ENCODE measurements at places on chromosomes 12 and 14.

- no peak for DNase-seq
Measured at GRCh38 chr14:103896578-103896977, 31.7 kb upstream of the TDRD9 start.

GRCh38 chr14:42517806-42518500 is 911.3 kb downstream of the LRFN5 start:
- DNase-seq: no peak

DNA sequence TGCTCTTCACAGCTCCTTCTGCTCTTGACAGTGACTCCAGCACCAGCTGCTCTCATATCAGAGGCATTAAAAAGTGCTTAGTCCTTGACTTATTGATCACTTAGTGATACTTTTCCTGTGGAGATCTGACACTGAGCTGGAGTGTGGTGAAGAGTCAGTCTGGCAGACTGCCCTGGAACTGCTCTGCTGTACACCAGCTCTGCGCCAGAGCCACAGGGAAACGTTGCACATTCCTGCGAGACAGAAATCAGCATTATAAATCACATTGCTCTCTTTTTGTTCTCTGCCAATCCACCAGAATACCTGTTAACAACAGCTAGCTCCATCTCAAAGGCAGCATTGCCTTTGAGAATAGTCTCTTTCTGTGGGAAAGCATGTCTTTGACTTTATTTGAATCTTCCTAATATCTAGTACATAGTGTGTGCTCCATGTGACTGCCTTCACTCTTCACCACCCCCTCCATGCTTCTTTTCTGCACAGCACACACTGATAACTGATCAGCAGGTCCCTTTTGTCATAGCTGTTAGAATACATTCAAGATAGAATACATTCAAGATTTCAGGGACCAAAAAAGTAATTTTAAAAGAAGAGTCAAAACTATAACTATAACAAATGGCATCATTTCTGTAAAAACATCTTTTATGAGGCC is 48.2 kb upstream of the VSX2 start:
- no peak for DNase-seq

- no peak for DNase-seq
Measured at GRCh38 chr14:92340931-92341330, 18.0 kb downstream of the SLC24A4 start.

DNA sequence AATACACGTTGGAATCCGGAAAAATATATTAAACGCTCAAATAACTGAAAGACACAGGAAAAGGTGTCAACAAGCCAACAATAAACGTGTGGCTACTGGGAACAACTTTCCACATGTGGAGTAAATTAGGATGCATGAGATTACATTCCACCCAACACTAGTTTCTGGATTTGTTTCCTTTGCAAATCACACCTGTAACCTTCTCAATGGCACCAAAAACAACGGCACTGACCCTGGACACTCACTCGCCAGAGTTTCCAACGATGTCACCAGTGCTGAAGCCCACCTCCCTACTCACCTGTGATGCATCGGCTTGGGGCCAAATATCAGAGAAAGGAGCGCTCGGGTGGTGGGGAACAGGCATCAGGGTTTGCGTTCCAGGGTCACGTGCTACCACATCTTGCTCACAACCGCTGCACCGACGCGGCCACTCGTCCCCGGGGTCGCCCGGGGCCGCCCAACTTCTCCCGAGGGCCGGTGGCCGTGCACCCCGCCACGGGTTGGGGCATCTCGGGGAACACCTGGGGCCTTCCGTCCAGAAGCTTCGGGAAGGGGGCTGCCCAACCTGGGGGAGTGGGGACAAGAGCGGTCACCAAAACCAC is 629 bp downstream of the PRDM4 start:
- no peak for DNase-seq

DNA sequence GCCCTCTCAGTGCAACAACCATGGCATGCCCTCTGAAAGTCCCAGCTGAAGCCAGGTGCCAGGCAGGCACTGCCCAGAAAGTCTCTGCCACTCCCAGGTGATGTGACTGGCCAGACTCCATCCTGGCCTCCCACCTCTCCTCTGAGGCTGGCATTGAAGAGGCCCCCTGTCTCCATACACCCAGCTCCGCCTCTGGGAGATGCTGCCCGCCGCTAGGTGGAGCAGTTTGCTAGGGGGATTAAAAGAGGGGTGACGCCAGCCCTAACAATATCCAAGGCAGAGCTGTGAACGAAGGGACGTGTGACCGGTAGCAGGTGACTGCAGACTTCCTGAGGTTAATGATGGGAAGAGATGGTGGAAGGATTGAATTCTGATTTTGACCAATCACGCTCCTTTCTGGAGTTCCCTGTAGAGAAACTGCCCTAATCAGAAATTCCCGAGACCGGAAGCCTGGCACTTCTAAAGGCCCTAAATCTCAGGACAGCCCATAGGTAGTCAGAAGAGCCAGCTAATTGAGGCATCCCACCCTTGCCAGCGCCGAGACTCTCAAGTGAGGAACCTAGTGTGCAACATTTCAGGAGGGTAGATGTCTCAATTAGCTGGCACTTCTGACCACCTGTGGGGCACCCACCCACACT is 8.3 kb upstream of the PLEK2 start:
- DNase-seq: no peak

- no peak for DNase-seq
Measured at GRCh38 chr12:93573552-93574223, 1.2 kb downstream of the SOCS2 start.

- DNase-seq: no peak
Measured at GRCh38 chr12:4535092-4535491, 3.6 kb upstream of the RAD51AP1 start.

DNA sequence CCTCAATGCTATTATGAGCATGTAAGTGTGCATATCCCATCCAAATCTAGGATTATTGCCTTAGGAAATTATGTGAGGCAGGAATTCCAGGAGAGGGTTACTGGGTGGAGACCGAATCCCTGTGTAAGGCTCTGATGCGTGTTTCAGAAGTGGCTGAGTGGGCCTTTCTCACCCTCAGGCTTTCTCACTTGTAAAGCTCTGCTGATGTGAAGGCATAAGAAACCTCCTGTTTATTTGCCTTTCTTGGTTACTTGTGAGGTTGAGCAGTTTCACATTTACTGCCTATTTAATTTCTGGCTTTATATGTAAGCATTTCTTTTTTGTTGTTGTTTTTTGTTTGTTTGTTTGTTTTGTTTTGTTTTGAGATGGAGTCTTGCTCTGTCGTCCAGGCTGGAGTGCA is 11.0 kb downstream of the IL31 start:
- DNase-seq: no peak

DNA sequence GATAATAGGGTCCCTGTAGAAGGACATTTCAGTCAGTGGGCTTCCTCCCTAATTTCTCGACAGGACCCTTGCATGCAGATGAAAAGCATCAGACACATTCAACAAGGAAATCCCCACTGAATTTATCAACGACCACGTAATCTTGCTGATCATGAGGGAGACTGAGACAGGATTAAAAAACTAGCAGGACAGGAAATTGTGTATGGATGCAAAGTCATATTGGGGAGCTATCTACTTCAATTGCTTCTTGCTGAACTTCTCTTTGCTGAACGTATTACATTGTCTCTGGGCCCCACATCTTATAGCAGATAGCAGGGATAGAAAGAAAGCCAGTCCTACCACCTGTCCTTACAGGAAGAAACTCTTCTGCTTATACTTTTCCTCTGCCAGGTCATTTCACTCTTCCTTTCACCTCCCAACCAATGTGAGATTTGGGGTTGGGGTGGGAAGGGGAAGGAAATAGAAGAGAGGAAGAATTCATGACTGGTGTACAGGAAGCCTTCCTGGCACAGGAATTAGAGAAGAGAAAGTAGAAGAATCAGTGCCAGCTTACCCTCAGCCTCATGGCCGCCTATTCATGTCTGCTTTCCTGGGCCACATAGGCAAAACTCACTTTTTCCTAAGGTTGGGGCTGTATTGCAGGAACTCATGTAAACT is 333.3 kb downstream of the ZFP36L1 start:
- no peak for DNase-seq

DNA sequence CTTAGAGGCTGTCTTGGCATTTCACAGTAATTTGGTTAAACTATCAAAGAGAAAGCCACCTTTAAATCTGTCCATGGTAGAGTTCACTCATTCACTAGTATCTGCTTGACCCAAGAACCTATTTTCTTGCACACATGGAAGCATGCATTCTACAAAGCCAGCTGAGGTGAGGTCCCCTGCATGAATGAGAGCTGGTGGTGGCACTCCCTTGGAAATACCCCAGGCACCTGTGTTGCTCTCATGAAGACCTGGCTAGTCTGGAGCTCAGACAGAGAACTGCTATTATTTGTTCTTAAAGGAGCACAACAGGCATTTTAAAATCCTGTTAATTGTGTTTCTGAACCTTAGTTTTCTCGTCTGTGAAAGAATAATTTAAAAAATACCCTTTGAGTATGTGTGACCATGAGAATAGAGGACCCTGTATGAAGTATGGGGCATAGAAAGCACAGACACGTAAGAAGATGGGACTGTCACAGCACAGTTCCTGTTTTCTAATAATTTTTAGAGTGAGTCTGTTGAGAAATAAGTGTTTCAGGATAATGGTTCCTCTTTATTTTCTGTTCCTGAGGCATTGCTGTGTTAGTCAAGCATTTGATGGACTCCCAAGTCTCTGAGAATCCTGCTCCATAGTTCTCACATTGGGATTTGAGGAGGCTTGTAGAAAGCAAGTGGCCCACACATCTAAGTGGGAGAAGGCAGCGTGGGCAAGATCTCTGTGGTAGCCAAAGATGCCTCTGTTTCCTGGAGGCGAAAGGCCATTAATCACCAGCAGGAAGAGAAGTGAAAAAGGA is 10.9 kb downstream of the RGS6 start:
- no peak for DNase-seq

DNA sequence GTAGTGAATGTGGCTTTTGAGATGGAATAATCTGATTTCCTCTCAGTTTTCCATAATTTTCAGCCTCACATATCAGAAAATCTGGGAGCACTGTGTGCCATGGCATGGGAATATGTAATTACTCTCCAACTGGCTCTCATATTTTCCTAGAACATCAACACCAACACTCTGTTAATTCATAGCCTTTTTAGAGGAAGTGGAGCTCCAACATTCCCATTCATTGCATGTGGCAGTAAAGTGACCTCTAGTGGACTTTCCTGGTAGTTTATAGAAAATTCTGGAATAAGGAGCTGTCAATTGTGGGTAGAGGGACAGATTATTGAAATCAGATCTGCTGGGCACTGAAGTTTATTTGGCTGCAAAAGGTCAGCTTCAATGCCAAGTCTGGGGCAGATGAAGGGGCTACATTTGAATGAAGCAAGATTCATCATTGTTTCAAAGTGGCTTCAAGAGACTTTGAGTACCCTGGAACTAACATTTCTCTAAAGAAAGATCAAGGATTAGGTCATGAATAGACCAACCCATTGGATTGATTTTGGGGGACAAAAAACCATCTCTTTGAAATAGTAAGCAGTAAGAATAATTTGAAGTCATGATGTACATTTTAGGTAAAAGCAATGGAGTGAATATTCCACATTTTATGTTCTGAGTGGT is 23.6 kb upstream of the USP44 start:
- DNase-seq: no peak

DNA sequence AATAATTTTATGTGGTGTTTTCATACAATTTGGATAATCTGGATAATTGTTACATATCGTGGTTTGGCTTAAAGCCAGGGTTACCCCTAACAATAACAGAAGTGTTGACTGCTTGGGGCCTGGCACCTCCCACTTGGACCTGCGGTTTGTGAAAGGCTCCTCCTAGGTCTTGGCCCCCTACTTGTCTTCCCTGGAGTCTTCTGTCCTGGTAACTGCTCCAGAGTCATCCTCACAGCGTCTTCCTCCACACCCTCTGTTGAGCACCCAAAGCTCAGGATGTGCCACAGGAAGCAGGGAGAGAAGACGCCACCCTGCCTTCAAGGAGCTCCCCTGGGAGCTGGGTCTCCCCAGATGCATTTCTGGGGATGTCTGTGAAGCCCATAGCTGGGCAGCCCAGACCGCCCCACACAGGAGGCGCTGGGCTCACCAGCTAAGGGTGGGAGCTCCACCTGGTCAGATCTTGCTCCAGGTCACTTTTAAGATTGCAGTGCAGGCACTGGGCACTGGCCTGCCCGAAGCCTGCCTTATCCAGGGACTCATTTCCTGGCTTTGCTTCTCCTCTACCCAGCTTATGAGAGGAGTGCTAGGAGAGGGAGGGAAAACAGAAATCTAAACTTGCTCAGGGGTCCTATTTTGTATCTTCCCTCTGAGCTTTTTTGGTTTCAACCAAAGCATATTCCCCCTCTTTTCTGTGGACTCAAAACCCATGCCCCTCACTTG is 98.2 kb downstream of the ZFP36L1 start:
- DNase-seq: no peak

- DNase-seq: no peak
Measured at GRCh38 chr14:104108570-104109541, 23.4 kb downstream of the ASPG start.

GRCh38 chr12:109445191-109445609 is 31.9 kb downstream of the KCTD10 start:
- DNase-seq: no peak

GRCh38 chr14:100587086-100587762 is at the start of gene BEGAIN:
Gene BEGAIN (minus strand): TSS chr14:100587417. CDS start chr14:100587290, 127 bp downstream.
- no peak for DNase-seq

GRCh38 chr14:57687416-57687815 is 178.5 kb downstream of the SLC35F4 start:
- no peak for DNase-seq

DNA sequence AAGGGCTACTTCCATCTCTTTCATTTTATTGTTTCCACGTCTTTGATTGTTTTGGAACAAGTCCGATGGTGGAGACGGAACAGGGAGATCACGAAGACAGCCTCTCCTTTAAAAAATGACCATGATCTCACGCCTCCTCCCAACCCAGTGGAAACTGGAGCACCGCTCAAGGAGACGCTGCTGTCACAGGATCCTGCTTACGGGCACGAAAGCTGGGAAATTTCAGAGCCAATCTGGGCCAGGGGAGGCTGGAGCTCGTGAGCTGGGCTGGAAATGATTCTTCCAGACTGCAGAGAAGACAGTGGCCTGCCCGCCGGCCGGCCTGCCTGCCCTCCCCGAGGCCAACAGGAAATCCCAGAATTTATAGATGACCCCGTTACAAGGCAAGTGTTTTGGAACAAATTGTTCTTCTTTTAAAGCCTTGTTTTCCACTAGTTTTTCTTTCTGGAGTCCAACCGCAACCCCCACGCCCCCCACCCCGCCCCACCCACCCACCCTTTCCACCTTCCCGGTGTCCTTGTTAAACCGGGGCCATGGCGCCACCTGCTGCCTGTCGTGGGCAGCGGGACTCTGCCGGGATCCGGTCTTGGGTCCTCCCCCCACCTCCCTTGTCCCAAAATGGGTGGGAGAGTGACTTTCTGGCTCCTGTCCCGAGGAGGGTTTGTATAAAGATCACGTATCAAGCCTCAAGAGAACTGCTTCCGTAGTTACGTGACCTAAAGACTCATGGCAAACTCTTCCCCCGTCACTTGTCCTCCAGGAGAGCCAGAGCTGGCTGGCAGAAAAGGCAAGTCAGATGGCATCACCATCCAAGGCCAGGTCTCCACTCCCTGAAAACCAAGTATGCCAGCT is 40.3 kb downstream of the MAP1LC3B2 start:
- peak; percentile 6 for DNase-seq

Data from activated CD8-positive, alpha-beta memory T cell treated with anti-CD3 and anti-CD28 coated beads for 4 hours (primary cell).